CD4-positive, alpha-beta T cell treated with Interleukin-15 for 4 hours (primary cell): ENCODE measurements at places on chromosomes 3 and 15.

- DNase-seq, result no peak
Observed at GRCh38 chr3:148126956-148127355, 570.7 kb upstream of the AGTR1 start.

DNA sequence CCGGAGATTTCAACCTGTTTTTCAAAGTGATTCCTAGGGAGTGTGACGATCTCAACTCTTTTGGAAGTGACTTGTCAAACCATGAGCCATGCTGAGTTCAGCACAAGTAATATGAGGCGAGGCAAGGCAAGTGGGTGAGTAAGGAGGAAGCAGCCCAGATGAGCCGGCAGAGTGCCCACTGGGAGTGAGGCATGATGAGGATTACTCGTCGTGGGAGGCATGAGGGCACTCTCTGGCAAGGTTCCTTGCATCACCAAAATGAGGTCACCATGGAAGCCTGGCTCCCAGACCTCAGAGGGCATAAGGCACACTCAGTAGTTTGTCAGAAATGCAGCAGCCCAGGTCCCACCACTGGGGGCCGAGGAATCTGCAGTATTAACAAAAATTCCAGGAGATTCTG is 636.1 kb downstream of the MAGI1 start:
- DNase-seq, result no peak

- DNase-seq, result no peak
Observed at GRCh38 chr3:178002113-178002512, 534.1 kb upstream of the KCNMB2 start.

GRCh38 chr3:130548356-130548755 is 31.4 kb downstream of the COL6A6 start:
- DNase-seq, result no peak

GRCh38 chr3:155065537-155065936 is 14.6 kb upstream of the MME start:
- DNase-seq, result no peak

DNA sequence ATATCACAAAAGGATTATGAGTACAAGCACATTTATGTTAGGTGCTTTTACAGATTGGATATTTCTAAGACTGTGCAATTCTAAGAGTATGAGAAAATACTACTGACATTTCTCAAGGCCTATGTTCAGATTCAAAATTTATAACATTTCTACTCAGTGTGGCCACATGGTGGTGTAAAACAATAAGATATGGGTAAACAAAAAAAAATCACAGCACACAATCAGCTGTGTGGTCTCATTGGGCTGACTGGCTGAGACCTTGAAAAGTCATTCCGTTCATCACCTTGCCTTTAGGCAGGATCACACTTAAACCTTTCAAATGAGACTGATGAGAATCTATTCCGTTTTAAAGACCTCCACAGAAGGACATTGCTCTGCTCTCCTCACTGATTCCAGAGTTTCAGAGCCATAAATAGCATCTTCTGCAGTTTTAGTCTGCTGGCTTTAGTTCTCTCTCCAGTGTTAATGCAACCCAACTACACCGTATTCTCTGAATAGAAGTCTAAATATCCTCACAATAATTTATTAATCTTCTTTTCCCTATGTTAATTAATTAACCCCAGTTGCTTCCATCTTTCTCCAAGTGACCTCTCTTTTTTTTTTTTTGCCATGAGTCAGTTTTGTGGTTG is 158.2 kb downstream of the SPATA16 start:
- DNase-seq, result no peak

- no peak for DNase-seq
Observed at GRCh38 chr3:172224560-172225214, 185.3 kb downstream of the FNDC3B start.

GRCh38 chr3:95172164-95172943 is 1109.5 kb downstream of the NSUN3 start:
- no peak for DNase-seq

DNA sequence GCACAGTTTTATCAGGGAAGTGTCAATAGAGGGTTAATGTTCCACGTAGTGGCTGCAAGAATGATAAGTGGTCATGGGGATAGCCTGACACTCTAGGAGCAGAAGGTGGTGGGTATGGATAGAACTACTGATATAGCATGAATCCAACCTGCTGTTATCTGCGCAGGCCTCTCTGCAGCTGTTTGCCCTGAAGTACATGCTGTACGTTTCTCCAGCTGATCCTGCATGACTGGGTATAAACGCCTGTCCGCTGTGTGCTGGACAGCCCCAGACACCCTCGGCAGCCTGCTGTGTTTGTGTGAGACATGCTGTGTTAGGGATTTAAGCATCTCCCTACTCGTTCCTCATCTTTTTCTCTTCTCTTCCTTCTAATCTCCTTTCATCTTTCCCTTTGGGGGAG is 87.1 kb downstream of the LPP start:
- no peak for DNase-seq

GRCh38 chr3:100900671-100901335 is 92.4 kb downstream of the ABI3BP start:
- DNase-seq, result no peak

GRCh38 chr15:71154607-71155200 is 39.4 kb downstream of the THSD4 start:
- no peak for DNase-seq

DNA sequence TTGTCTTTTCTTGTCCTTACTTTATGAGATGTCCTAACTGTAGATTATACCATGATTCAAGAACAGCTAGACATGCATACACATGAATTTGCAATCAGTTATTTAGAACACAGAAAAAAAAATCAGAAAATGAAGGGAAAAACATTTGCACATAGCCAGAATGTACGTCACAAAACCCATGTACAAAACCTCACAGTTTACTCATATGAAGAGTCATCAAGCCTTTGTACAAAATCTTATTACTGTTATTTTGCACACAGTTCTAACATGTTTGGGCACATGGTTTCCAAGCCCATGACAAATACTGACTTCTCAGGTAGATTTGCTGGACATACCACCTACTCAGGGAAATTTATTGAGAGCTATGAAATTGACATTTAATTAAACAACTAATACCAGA is 48.2 kb downstream of the MAP3K13 start:
- no peak for DNase-seq

GRCh38 chr3:183244219-183244618 is 8.8 kb upstream of the B3GNT5 start:
- DNase-seq, result no peak

GRCh38 chr3:14658978-14659377 is 7.4 kb downstream of the CCDC174 start:
- DNase-seq, result no peak

DNA sequence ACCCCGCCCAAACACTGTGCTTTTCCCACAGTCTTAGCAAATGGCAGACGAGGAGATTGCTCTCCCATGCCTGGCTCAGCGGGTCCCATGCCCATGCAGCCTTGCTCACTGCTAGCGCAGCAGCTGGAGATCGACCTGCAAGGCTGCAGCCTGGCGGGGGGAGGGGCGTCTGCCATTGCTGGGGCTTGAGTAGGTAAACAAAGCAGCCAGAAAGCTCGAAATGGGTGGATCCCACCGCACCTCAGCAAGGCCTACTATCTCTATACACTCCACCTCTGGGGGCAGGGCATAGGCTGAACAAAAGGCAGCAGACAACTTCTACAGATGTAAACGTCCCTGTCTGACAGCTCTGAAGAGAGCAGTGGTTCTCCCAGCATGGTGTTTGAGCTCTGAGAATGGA is 27.2 kb upstream of the WDR5B start:
- no peak for DNase-seq

DNA sequence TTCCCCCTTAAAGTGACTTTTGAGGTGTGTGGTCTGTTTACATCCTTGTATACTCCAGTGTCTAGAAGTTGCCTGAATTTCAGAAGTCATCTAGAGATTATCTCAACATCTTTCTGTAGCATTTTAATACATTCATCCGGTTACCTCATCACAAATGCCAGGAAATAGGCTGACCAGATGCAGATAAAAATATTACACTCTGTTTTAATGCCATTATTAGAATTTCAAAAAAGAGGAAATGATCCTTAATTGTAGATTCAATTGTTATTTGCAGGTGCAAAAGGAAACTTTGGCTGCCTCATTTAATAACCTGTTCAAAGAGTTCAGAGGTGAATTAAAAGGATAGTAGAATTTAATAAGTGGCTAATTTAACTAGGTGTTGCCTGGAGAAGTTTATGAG is 290.9 kb downstream of the C3orf38 start:
- DNase-seq, result no peak

DNA sequence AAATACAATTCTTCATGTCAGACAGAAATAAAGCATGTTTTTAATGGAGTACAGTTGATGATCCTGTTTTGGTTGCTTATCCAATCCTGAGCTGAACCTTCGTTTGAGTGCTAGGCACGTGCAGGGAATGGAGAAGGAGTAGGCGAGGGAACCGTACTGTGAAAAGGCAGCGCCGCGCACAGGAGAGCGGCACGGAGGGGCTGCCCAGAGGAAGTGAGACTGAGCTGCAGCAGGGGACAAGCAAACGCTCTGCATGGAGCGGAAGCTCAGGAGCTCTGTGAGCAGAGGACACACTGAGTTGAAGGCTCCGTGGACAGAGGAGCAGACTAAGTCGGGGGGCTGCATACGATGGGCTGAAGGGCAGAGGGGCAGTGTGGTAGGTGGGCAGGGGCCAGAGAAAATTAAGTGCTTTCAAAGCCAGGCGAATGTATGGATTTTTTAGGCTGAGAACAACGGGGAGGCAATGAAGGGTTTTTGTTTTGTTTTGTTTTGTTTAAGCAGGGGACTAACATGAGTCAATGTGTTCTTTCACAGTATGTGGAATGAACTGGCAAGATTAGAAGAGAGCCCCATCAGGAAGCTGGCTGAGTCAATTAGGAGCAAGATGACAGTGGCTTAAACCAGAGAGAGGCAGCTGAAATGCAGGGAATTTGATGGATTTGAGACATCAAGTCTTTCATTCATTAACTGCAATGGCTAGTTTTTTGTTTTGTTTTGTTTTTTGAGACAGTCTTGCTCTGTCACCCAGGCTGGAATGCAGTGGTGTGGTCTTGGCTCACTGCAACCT is 23.8 kb upstream of the TM2D3 start:
- no peak for DNase-seq

- no peak for DNase-seq
Observed at GRCh38 chr3:62134061-62134496, 239.3 kb downstream of the FEZF2 start.

- no peak for DNase-seq
Observed at GRCh38 chr3:99119385-99119784, 217.9 kb upstream of the DCBLD2 start.

GRCh38 chr15:57823325-57823882 is 116.9 kb downstream of the POLR2M start:
- no peak for DNase-seq

DNA sequence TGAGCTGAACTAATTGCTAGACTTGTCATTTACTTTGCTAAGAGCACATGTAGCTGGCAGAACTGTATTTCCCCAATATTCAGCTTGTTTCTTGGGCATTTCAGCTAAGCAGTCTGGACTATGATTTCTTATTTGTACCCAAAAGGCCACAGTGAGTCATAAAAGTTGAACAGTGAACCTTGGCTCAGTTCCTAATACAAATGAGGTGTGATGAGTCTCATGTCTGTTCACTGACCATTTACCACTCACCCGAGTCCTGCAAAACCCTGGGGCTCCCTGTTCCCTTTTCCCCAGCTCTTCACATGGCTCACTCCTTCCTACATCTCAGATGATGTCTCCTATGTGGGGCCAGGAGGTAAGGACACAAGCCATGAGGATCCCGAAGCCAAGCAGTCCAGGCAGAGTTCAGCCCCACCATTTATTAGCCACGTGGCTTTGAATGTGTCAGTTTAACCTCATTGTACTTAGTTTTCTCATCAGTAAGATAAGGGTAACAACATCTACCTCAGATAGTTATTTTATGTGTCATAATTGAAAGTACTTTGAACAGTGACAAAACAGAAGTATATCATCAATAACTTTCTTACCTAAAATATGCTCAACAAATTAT is 239.3 kb downstream of the IL5RA start:
- DNase-seq, result no peak

- DNase-seq, result peak; percentile 57
Observed at GRCh38 chr3:128969993-128970739, 23.7 kb downstream of the CFAP92 start.

DNA sequence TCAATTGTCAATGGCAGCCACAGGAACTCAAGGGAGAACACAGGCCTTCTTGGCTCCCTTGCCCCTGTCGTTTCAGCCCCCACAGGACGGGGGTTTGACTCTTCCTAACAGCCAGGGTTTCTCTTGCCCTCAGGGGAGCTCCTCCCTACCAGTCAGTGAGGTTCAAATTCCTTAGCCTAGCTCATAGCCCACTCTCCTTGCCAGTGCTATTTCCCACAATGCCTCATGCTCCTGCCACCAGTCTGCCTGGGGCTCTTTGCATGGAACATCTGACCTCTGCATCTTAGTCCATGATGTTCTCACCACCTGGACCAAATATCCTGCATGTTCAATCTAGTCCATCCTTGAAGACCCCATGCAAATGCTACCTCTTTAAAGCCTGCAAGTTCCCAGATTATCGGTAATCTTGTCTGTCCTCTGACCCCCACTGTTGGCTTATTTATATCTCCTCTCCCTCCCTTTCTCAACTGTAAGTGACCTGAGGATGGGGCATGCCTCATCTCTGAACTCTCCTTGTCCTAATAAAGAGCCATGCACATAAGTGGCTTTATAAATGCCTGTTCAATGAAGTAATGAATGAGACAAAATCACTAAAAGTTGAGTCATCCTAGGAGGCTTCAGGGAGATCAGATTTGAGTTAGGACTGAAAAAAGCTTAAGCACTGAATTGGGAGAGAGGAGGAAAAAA is 78.0 kb downstream of the MYO1E start:
- DNase-seq, result no peak

DNA sequence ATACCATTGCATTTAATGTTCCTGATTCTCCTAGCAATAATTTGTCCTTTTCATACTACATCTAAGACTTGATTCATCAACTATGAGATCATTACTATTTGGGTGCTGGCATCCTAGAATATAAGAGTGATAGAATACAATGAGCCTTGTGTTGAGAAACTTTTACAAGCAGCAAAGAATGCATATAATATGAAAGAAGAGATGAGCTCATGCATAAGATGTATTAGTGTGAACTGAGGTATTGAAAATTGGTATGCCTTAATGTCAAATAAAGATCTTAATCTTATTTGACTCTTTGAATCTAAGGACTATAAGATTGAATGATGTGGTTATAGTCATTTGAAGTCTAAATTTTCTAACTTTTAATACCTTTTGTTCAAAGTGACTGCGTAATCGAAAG is 220.0 kb upstream of the ARHGEF26 start:
- no peak for DNase-seq

GRCh38 chr3:155304394-155304793 is 10.9 kb upstream of the STRIT1 start:
- DNase-seq, result no peak
